ENCODE measurements at places on chromosomes 7 and 10.

GRCh38 chr7:27399791-27400567 is 157.4 kb downstream of the EVX1 start:
- DNase-seq = no peak

DNA sequence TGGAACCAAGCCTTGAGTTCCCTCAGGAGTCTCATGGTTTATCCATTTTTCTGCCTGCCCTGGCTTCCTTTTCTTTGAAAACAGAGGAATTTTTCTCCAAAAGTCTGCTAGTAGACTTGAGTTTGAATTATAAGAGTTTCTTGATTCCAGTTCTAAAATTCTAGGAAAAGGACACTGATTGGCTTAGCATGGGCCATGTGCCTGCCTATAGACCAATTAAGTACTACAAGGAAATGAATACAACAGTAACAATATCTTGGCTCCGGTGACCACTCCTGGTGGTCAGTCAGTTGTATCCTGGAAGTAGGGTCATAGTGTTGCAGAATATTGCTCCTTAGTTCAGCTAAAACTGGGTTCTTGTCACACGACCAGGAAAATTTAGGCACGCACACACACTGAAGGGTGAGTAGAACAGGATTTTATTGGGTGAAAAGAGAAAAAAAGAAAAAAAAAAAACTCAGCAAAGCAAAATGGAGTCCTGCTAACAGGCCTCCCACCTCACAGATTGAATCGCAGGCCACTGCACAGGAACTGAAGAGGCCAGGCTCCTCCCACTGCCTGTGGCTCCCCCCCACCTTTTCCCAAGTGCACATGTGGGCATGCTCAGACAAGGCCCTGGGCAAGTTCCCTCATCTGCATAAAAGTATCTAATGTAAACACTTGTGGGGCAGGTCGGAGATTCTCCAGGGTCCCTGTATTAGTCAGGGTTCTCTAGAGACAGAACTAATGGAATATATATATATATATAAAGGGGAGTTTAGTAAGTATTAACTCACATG is 155.1 kb downstream of the LYZL1 start:
- no peak for DNase-seq

DNA sequence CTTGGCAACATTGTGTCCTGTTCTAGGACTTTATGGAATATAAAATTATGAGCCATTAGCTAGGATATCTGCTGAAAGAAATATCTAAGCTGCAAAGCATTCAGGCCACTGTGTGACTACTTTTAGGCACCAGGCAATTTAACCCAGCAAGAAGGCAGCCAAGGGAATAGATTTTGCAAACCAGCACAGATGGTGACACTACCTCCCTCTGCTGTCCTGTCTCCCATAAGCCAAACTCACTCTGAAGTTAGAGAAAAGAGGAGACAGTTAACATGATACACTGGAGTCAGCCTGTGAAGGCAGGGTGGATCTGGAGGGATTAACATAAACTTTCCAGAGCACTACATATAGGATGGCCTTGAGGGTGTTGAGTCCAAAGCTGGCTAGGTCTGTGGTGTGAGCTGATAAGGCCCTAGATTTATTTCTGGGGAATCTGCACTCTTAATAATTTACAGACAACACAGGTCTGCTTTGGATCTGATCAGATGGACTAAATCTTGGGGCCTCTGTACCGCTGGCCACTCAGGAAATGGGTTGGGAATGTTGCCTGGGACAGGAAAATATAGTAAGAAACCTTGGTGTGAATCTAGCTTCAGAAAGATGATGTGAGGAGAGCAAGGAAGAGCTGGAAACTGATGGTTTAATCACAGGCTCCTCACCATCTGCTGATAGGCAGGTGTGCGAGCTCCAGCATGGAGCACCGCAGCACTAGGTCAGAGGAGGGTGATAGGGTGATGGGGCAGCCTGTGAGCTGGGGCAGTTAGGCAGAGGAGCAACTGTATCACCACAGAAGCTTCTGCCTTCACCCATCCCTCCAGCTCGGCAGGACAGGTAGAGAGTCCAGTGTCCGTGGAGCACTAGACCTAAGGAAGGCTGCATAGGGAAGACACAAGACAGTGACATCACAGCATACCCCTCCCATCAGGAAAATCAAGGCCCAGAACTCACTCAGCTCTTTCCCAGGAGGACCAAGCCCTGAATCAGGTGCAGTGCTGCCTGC is 229.9 kb upstream of the PRSS1 start:
- DNase-seq = no peak

GRCh38 chr7:115327326-115327725 is 405.4 kb downstream of the MDFIC start:
- DNase-seq = no peak

DNA sequence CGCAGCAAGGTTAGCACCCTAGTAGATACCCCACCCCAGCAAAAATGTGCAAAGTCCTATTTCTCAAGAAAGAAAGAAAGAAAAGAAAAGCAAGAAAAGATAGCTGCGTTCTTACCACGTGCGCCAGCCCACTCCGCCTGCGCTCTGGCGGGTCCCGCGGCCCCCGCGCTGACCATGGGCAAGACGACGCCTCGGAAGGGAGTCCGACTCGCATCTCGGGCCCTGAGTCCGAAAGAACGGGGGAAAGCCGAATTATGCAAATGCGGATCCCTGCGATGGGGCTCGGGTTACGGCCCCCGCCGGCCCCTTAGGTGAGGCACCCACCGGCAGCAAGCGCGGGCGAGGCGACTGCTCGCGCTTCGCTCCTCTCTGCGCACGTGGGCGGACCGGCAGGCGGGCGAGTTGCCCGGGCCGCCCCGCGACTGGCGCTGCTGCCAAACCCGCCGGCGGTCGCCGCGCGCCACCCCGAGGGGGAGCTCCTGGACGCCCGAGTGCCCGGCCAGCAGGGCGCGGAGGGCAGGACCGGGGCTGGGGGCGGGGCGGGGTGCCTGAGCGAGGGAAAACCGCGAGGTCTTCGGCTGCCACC is 2.4 kb upstream of the EGR2 start:
- DNase-seq = no peak

- no peak for DNase-seq
These were observed 10.7 kb upstream of the NFKB2 start for GRCh38 chr10:102384606-102385429.

Measured in fibroblast of skin of left quadriceps (primary cell).